ENCODE measurements at places on chromosomes 2 and 18.

DNA sequence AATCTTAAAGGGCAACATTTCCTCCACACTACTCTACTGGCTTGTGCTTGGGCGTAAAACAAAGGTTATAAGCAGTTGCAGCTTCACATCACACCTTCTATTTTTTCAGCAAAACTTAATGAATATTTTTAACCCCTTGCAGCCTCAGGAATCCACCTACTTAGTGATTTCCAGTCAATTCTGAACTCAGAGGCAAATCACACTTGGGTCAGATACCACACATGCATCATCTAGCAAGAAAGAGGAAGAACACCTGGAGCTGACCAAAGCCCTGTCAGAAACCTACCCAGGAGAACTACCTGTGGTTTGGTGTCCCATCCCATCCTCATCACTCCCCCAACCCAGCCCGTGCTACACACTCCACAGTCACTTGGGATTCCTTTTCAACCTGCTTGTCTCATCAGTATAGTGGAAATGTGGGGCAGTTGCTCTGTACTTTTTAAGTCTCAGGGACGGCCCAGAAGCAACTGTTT lies 25.5 kb downstream of the PIAS2 start:
- no peak for DNase-seq

DNA sequence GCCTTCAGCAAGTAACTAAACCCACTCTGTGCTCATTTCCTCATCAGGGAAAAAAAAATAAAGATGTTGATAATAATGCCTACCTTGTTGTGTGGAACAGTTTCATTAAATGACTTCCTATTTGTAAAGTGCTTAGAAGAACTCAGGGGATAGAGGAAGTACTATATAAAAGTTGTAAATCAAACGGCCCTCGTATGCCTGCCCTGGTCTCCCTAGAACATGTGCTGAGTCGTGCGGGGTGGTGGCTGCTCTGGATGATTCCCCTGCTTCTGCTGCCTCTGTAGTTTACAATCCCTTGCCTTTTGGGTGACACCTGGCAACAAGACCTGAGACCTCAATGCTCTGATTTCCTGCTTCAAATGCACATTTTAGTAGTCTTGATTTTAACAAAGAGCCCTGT lies 170.0 kb downstream of the CERS6 start:
- DNase-seq: no peak

DNA sequence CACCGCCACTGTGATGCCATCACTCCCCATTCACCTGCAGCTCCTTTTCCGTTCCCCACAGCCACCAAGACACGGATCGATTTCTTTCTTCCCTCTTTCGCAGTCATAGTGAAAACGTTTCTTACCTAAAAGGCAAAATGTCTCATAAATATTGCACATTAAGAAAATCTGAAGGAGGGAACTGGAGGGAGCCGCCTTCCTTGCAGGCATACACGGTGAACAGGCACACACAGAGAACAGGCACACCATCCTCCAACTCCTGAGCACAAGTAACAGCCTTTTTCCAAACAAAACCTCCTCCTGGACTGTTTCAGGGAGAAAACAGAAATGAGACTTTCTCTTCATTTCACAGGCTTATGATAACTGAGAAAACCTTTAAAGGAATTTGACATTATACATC lies 17.0 kb downstream of the MRPS5 start:
- no peak for DNase-seq

DNA sequence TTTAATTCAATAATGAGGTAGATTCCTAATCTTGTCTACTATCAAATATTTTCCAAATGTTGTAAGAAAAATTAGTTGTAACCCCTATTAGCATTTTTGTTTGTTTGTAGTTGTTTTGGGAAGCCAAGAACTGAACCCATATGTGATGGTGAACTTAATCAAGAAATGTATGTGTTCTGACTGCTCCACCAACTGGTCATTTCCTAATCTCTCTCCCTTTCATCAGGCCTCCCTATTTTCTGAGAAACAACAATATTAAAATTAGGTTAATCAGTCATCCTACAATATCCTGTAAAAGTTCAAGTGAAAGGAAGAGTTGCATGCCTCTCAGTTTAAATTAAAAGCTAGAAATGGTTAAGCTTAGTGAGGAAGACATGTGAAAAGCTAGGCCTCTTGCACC lies 504.0 kb downstream of the EPHA4 start:
- DNase-seq: no peak

- DNase-seq: no peak
Measured at GRCh38 chr2:64504774-64505720, 19.1 kb upstream of the AFTPH start.

- no peak for DNase-seq
Measured at GRCh38 chr2:150319658-150320555, 167.6 kb downstream of the RND3 start.

DNA sequence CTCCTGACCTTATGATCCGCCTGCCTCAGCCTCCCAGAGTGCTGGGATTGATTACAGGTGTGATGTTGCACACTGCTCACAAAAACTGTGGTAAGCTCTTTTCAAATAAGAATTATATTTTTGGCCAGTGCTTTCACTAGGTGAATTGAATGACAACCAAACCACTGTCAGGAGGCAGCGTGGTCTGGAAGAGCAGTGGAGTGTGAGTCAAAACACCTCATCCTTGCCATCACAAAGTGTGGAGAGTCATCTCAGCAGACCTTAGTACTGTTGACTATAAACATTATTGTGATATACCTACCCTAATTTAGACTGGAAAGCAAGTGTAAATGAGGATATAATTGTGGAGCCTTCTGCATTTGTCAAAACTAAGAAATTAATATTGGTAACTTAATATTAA lies 61.3 kb downstream of the UBE2E3 start:
- no peak for DNase-seq

DNA sequence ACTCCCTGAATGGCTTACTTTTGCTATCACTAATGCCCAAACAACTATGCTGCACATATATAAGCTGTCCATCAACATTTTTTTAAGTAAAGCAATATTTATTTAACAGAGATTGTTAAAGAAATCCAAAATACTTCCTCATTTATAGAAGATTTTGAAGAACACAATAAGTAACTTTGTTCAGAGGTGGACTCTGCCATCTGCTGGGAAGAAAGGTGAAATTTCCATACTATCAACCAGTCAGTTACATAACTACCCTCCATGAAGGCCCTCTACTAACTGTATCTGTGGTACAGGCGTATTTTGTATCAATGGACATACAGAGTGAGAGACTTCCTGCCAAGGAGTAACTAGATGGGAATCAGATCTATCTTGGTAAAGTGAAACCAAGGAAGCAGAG lies 106.0 kb downstream of the DTNB start:
- no peak for DNase-seq

- no peak for DNase-seq
Measured at GRCh38 chr2:12335131-12335530, 381.6 kb upstream of the TRIB2 start.

- DNase-seq: no peak
Measured at GRCh38 chr2:189191766-189192165, 12.2 kb upstream of the COL5A2 start.

DNA sequence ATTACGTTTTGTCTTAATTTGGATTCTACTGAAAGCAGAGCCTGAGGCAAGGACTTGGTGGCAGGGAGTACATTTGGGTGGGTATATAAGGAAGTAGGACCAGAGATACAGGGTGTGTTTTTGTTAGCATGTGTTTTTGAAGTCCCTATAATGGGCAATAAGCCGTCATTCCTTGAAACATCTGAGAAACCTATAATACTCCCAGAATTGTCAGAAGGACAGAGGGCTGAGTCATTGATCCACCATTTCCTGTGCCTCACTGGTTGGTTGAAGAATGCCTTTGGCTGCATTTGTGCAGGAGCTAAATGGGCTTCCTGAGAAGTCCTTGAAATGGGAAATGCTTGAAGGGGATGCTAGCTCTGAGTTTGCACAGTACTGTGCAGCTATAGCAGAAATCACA lies 281.8 kb upstream of the ZEB2 start:
- no peak for DNase-seq

- DNase-seq: no peak
Measured at GRCh38 chr2:60119778-60120177, 433.7 kb downstream of the BCL11A start.

DNA sequence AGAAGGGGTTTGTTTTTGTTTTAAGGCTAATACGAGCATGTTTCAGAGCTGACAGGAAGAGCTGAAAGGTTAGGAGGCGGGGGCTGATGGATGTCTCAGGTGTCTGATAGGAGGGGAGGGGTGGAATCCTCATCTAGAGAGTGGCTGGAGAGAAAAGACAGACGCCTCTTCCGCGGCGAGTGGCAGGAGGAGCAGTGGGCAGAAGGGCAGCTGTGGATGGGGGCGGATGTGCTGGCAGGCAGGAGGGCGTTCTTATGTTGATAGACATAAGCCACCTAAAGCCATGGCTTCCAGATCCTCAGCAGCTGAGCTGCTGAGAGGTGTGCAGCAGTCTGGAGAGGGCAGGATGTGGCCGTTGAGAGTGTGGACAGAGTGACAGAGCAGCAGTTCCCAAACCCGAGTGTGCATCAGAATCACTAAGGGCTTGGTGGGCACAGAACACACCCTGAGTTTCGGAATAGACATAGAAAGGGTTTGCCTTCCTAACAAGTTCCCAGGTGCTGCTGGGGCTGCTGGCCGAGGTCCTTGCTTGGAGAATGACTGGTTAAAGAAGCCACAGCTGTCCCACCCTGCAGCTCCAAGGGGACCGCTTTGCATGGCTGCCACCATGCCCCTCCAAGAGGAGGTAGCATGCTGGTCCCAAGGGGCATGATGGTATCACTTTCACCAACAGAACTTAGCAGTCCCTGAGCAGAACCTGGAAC lies 3.0 kb upstream of the ITM2C start:
- DNase-seq: no peak

- DNase-seq: peak; percentile 26
Measured at GRCh38 chr2:231709636-231709980, 1.3 kb downstream of the PTMA start.

- no peak for DNase-seq
Measured at GRCh38 chr2:45570671-45571334, 40.3 kb downstream of the SRBD1 start.

DNA sequence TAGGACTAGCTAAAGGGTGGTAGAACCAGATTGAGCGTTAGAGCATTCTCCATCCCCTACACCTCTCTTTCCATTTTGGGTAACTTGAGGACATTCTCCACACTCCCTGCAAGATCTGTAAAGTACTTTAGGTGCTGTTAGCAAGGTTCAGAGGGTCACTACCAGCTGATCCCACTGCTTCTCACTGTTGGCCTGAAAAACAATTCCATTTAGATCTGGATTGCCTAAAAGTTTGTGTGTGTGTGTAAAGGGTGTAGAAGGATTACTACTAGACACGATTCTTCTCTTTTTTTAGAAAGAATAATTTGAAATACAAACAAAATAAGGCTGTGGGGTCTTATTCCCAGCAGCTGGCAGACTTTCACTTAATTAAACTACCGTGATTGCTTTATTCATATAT lies 95.1 kb upstream of the TMEM178A start:
- no peak for DNase-seq

Data from activated T-helper 1 cell treated with anti-CD3 and anti-CD28 coated beads, Interleukin-2, amount 50 U/mL, for 16 hours (primary cell).